AML-193 (cell line): ENCODE measurements at places on chromosomes 2 and 18.
A peak's percentile ranks its signal among the peaks of the same experiment; 100 is the strongest.

GRCh38 chr2:7077660-7078267 lies 160.6 kb downstream of the RNF144A start:
- no peak for DNase-seq

DNA sequence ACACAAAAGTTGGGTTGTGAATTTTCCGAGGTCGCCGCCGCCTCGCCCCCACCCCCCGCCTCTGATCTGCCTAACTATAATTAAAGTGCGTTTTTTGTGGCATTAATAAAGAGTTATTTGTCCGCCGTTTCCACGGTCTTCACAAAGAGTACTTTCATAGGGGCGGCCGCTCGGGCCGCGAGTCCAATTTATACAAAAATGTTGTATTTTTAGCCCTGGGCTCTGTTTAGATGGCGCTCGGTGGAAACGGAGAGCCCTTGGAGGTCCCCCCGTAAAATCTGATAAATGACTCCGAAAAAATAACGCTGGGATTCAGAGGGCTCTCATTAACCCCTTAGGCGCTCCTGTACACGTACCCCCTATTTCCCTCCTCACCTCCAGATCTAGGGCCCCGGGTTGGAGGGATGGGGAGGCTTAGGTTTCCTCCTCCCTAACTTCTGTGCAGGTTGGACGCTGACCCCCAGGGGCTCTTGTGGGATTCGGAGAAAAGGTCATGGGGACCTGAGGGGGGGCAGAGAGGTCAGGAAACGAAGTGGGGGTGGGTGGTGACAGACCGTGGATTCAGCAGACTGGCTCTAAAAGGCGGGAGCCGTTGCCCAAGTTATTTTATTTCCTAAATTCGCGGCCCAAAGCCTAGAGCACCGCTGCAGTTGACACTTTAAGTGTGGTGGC lies 1.9 kb downstream of the CYP26B1 start:
- no peak for DNase-seq

DNA sequence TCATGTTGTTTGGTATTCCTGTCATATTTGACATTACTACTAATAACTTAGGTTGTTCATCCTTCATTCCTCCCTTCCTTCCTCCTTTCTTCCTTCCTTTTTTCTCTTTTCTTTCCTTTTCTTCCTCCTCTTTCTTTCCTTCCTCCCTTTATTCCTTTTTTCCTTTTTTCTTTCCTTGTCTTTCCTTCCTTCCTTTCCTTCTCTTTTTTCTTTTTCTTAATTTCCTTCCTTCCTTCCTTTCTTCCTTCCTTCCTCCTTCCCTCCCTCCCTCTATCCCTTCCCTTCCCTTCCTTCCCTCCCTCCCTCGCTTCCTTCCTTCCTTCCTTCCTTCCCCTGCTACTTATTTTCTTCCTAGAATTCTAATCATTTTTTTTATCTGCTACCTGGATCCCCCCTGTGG lies 66.1 kb downstream of the CTNNA2 start:
- no peak for DNase-seq

DNA sequence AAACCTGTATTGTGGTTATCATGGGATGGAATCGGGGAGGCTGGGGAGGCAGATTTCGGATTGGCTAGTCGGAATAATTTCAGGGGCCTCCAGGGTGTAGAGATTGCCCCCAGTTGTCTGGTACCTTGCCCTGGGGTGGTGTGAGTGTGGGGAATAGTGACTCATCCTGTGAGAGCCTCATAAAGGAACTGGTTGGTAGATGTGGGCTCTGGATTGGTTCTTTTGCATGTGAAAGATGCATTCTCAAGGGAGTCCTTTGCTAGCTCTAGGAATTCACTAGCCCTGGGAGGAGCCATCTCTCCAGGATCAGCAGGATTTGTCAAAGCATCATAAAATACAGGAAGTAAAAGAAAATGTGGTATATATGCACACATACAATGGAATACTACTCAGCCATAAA lies 331.6 kb downstream of the SETBP1 start:
- no peak for DNase-seq

DNA sequence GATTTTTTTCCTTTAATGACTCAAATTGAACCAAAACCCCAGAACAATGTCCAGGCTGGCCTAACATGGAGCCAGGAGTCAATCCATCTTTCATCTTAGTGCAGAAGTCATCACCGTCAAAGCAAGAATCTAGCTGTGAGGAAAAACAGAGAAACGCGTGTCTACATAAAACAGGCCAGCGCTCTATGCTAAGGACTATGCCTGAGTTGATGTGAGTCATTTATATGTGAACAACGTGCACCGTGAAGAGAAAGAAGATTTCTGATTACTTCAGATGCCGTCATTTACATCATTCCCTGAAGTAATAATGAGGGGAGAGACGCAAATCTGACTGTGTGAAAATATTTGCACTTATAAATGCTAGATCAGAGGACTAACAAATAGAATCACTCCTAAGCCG lies 34.0 kb upstream of the SALL3 start:
- no peak for DNase-seq

GRCh38 chr2:223418604-223419199 lies 183.5 kb downstream of the SCG2 start:
- no peak for DNase-seq

- no peak for DNase-seq
Observed at GRCh38 chr2:105935063-105935462, 190.4 kb downstream of the NCK2 start.

DNA sequence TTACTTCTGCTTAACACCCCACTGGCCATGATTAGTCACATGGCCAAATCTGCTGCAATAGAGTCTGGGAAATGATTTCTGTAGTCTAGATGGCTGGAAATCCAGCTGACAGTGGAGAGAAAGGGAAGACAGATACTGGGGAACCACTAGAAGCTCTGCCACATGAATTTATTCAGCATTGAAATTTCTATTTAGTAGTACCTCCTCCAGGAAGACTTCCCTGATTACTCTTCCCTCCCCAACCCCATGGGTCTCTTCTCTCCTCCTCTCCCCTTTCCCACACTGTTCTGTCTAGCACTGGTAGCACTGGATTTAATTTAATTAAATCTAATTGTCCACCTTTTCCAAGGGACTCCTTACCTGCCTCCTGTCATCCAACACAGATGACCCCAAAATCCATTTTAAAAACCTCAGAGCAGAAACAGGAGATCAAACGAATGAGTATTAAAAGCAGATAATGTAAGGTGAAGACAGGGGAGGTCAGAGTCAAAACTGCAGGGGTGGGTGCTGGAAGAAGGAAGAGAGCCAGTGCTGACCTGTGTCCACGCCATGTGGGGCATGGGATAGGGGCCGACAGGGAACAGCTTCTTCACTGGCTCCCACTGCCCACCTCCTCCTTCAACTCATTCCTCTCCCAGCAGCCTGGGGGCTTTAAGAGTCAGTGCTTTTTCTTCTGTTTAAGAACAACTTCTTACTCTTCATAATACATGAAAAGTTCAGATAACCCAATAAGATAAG lies 169.2 kb upstream of the HS6ST1 start:
- no peak for DNase-seq

DNA sequence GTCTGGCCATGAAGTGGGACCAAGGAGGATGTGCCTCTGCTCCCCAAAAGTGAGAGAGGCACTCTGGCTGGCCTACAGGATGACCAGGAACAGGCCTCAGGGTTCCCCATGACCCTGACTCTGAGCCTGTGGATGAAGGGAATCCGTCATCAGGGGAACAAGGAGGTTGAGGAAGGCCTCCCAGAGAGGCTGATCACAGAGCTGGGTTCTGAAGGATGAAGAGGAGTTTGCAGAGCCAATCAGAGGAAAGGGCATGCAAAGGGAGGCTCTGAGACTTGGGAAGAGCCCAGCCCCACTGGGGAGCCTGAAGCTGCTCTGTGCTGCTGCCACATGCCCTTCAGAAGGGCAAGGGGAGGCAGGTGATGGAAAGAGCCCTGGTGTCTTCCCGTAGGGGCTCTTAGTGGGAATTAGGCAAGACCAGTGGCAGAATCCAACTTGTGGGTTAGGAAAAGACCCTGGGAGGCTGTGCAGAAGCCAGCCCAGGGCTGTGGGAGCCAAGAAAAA lies 141.3 kb upstream of the ID2 start:
- no peak for DNase-seq

GRCh38 chr18:54031243-54031642 lies 193.2 kb downstream of the MBD2 start:
- no peak for DNase-seq

DNA sequence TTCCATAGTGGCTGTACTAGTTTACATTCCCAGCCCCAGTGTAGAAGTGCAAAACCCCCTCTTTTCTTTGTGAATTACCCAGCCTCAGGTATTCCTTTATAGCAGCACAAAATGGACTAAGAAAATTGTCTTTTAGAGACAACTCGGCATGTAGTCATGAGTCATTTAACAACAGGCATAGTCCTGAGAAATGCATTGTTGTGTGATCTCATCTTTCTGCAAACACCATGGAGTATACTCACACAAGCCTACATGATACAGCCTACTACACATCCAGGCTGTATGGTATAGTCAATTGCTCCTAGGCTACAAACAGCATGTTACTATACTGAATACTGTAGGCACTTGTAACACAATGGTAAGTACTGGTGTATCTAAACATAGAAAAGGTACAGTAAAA lies 44.4 kb upstream of the MBP start:
- DNase-seq: no peak

GRCh38 chr18:25279961-25280360 lies 72.0 kb downstream of the ZNF521 start:
- DNase-seq: no peak

DNA sequence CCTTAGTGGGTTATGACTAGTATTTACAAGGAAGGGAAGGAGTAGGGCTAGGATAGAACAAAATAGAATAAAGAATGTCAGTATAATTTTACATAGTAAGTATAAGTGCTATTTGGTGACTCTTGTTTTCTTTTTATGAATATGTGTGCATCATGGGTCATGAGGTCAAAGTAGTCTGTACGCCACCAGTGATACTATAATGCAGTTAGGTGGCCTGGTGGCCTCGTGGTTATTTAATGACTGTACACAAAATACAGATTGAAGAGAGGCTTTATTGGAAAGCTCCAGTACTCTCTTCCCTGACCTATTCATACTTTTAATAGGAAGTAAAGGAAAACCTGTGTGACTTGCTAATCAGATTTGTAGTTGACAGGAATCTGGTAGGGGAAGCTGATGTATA lies 27.3 kb downstream of the CAB39 start:
- DNase-seq: no peak

GRCh38 chr2:121128741-121129659 lies 156.0 kb downstream of the TFCP2L1 start:
- DNase-seq: no peak

DNA sequence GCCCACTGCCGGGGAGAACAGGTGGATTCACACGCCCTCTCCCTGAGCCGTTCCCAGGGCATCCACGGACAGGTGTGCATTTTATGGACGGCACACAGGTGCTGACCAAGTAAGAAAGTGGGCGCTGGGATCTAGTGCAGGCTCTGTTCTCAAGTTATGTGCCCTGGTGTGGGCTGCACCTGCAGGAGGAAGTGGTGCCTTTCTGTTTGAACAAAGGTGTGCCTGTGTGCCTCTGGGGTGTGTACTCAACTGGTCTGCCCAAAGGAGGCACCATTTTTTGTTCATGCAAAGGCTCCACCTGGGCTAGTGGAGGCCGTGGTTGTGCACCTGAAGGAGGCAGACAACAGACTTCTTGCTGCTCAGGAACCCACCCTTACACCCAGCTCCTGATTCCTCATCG lies 88.2 kb upstream of the HK2 start:
- DNase-seq: no peak

DNA sequence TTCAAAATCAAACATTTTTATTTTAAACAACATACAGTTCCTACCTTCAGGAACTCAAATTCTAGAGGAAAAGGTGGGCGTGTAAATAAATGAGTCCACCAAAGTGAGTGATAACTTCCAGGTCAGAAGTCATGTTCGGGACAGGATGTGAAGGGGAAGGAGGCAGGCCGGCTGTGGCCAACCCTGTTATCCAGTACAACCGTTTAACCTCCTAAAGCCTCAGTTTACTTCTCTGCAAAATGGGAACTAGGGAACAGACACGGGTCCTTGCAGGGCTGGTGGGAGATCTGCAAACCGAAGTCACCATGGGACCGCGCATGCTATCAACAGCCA lies 373 bp downstream of the EIPR1 start:
- DNase-seq: peak; percentile 49

DNA sequence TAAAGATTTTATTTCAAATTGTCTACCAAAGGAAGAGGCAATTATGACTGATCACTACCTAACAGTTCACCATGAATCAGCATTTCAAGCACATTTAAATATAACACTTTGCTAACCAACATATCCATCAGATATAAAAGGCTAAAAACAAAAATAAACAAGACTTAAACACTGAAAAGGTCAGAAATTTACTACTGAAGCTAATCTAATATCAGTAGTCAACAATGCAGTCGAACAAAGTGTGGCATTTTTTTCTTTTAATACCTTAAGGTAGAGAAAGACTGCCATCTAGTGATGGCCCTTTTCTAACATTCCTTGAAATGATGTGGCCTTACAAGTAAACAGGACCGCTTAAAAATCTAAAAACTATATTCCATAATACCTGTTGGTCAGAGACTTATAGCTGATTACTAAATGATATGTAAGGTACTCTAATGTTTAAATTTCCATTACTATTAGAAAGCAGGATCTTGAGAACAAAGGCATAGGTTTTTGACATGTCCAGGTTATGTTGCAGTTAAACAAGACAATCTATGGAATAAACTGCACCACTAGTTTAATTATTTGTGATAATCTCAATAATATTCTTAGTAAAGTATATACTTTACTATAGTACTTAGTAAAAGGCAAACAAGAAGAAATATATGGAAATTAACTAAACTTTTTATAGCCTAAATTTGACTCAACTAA lies 80.0 kb downstream of the EXOC6B start:
- DNase-seq: peak; percentile 50

- no peak for DNase-seq
Observed at GRCh38 chr2:165953306-165953654, 296 bp downstream of the TTC21B start.

GRCh38 chr18:24446953-24447538 lies 13.4 kb upstream of the HRH4 start:
- DNase-seq: no peak

- DNase-seq: no peak
Observed at GRCh38 chr18:64019922-64020756, 50.3 kb downstream of the SERPINB8 start.

DNA sequence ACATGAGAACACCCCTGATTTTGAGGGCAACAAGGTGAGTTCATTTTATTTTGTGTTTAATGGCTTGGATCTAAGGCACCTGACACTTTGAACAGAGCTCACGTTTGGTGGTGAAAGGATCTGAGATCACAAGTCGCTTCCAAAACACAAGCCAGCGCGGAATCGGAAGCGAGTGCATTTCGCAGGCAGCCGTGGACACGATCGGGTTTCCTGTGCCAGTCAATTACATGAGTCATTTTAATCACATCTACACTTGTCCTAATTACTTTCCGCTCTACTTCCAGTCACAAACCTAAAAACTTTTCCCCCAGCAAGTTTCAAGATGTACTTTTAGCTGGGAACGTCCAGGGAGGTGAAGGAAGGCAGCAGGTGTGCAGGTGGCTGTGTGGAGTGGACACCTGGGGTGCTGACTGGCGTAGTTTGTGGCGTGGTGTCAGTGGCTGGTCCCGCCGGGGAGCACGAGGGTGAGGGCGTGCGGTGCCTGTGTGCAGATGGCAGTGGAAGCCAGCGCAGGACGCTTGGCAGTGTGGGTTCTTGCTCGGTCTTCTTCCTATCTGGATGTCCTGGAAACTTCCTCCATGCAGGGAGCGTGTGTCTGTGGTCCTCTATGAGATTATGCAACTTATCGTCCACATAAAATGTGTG lies 75.6 kb downstream of the DCDC2C start:
- DNase-seq: no peak
